Kidney (tissue), 22 donors: ENCODE measurements at places on chromosomes 4 and X. TPM values are rescaled to one million over a fixed set of nuclear protein-coding genes. Genes with fewer than 3 reads are reported as not detected.

- H3K27ac ChIP-seq, result no peak overlapping the region
- no peaks in the 10 kb centered on the region for H3K27me3 ChIP-seq
- H3K4me3 ChIP-seq, result no peak overlapping the region
- H3K4me1 ChIP-seq, result peaks cover 7% of the 10 kb centered on the region
Measured at GRCh38 chr4:119284876-119285780, 36.8 kb downstream of the FABP2 start.

DNA sequence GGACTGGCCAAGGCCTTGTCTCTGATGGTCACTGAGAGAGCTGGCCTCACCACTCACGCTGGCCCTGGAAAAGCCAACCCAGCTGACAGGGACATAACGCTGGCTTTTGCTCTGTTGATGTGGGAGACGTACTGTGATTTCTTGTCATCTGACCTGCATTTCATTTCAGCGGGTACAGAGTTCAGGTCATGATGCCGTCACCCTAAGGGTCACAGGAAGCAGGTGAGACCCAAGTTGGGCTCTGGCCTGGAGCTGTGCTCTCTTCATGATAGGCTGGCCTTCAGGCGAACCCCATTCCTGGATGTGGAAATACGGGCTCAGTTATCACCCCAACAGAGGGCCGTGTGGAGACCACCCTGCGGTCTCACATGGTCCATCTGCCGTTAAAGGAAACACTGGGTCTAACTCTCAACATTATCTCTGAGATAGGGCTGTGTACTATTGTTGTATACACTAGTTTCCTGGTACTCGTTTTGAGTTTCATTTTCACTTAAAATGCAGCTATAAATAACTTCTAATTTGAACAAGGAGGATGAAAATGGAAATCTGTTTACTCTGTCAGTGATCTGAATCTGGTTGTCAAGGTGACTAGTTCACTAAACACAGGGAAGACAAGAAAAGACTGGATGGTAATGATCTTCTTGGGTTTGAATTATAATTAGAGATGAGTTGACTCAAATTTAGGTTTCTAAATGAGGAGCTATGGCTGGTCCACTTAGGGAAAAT, 89.1 kb downstream of the TBC1D9 start:
- H3K4me3 ChIP-seq, result no peak overlapping the region
- peaks cover 3% of the 10 kb centered on the region for H3K36me3 ChIP-seq
- no peaks in the 10 kb centered on the region for H3K27me3 ChIP-seq
- no peak for DNase-seq
- no peaks in the 10 kb centered on the region for H3K4me1 ChIP-seq

DNA sequence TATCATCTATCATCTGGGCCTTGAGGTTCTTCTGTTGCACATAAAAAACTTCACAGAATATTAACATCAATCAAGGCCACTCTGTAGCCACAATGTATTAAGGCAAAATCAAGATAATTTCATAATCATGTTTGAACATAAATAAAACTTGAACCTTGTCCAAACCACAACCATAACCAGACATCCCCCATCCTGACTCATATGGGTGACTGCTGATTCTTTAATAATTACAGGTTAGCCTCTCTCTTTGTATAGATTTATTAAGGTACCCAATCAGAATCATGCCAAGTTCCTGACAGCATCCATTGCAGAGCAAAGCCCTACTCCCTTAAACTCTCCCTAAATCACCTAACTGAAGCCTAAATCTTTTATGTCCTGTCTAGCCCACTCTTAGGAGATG, 16.7 kb upstream of the AREG start:
- H3K4me1 ChIP-seq, result no peaks in the 10 kb centered on the region
- no peaks in the 10 kb centered on the region for H3K36me3 ChIP-seq
- no peaks in the 10 kb centered on the region for H3K27me3 ChIP-seq
- H3K27ac ChIP-seq, result no peak overlapping the region
- no peak for DNase-seq

DNA sequence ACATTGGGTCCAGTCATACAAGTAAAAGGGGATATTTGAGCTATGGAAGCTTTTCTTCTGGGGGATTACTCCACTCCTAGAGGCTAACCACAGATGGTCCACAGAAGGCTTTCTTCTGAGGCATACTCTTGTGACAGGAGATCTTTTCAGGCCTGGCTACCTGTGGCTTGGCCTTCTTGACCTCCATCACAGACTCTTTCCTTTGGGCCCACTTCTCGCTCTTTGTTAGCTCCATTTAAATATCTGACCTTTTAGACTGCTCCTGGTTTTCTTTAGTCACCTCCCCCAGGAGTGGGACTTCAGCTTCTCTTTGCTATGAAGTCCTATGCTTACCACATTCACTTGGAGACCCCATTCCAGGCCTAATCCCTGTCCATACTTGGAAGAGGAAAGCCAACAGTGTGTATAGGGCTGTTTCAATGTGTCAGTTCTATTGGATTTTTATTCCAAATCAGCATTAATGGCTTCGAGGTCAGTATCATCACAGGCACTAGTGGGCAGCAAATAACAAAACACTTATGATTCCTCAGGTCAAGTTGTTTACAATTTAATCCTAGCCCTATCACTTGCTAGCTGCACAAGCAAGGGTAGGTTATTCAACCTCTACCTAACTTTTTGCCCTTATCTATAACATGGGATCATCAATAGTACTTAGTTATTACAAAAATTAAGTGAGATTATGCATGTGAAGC, 26.3 kb downstream of the GPC3 start:
- DNase-seq, result no peak
- no peaks in the 10 kb centered on the region for H3K36me3 ChIP-seq
- no peaks in the 10 kb centered on the region for H3K4me1 ChIP-seq
- no peak overlapping the region for H3K27ac ChIP-seq

GRCh38 chrX:103688946-103689345, 2.4 kb upstream of the MORF4L2 start:
- peak; percentile 65 for DNase-seq
- no peak overlapping the region for H3K27ac ChIP-seq
- no peak overlapping the region for H3K4me3 ChIP-seq
- H3K4me1 ChIP-seq, result no peaks in the 10 kb centered on the region

DNA sequence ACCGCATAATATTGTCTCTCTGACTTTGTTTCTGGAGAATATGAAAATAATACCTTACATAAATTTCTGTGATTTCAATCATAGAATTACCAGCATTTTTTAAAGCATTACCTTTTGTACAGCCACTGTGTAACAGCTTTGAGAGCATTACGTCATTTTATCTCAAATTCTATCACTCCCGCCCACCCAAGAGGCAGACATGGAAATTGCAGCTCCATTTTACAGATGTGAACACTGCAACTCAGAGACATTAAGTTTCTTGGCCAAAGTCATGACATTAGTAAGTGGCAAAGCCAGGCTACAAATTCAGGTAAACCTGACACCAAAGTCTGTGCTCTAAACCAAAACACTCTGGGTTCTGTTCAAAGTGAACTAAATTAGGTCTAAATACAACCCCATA, 33.6 kb upstream of the KDR start:
- no peak overlapping the region for H3K4me3 ChIP-seq
- H3K4me1 ChIP-seq, result no peaks in the 10 kb centered on the region
- H3K27ac ChIP-seq, result no peak overlapping the region
- H3K27me3 ChIP-seq, result no peaks in the 10 kb centered on the region
- DNase-seq, result no peak

GRCh38 chr4:25002681-25003080, 28.1 kb downstream of the LGI2 start:
- H3K27ac ChIP-seq, result no peak overlapping the region
- no peaks in the 10 kb centered on the region for H3K36me3 ChIP-seq
- no peaks in the 10 kb centered on the region for H3K27me3 ChIP-seq

DNA sequence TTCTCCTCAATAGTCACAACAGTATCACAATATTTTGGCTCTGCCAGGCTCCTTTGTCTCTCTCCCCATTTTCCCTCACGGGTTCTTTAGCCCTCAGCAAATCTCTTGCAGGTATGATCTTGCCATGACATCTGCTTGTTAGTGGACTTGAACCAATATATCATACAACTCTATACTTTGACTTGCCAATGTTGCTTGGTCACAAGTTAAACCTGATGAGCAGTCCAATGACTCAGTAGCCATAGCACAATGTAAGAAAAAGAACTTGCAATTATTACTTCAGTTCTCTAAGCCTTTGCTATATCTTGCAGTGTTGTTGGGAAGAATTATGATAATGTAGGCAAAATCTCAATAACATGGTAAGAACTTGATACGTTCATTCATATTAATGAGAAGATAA, 174.6 kb upstream of the NRK start:
- no peak for DNase-seq
- no peaks in the 10 kb centered on the region for H3K27me3 ChIP-seq
- H3K4me3 ChIP-seq, result no peak overlapping the region
- no peaks in the 10 kb centered on the region for H3K4me1 ChIP-seq
- no peaks in the 10 kb centered on the region for H3K36me3 ChIP-seq

GRCh38 chr4:185011408-185011807, 6.9 kb upstream of the HELT start:
- peaks cover 23% of the 10 kb centered on the region for H3K27me3 ChIP-seq
- no peak overlapping the region for H3K27ac ChIP-seq
- DNase-seq, result peak; percentile 58
- H3K4me1 ChIP-seq, result no peaks in the 10 kb centered on the region
- H3K4me3 ChIP-seq, result no peak overlapping the region

- H3K4me3 ChIP-seq, result no peak overlapping the region
- no peak for DNase-seq
- no peaks in the 10 kb centered on the region for H3K27me3 ChIP-seq
- H3K36me3 ChIP-seq, result no peaks in the 10 kb centered on the region
Measured at GRCh38 chr4:153333874-153334273, 10.6 kb upstream of the MND1 start.

DNA sequence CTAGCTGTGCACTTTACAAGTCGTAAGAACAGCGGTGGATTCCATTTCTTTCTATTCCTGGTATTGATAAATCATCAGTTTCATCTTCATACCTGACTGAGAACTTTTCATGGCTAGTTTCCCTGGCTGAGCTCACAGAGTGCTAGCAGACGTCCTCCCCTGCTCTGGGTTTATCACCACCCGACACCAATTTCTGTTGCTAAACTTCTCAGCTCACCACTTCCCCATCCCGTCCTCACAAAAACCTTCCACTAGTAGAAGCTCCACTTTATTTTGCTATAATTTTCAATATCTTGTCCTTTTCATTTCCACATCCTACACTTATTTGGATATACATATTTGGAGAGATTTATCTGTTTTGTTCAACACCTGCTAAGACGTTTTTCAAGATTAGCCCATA, 869.4 kb upstream of the FRG1 start:
- H3K4me1 ChIP-seq, result no peaks in the 10 kb centered on the region
- H3K27ac ChIP-seq, result no peak overlapping the region
- H3K36me3 ChIP-seq, result no peaks in the 10 kb centered on the region

- H3K36me3 ChIP-seq, result no peaks in the 10 kb centered on the region
- no peak for DNase-seq
- no peak overlapping the region for H3K27ac ChIP-seq
- no peaks in the 10 kb centered on the region for H3K27me3 ChIP-seq
- H3K4me3 ChIP-seq, result no peak overlapping the region
Measured at GRCh38 chr4:115501656-115502055, 388.2 kb upstream of the NDST4 start.

GRCh38 chr4:147790412-147790811, 58.5 kb downstream of the ARHGAP10 start:
- no peaks in the 10 kb centered on the region for H3K36me3 ChIP-seq
- H3K4me3 ChIP-seq, result no peak overlapping the region
- DNase-seq, result no peak
- H3K27ac ChIP-seq, result no peak overlapping the region

- H3K4me3 ChIP-seq, result no peak overlapping the region
- no peak overlapping the region for H3K27ac ChIP-seq
- no peaks in the 10 kb centered on the region for H3K4me1 ChIP-seq
- no peaks in the 10 kb centered on the region for H3K36me3 ChIP-seq
- DNase-seq, result no peak
- H3K27me3 ChIP-seq, result no peaks in the 10 kb centered on the region
Measured at GRCh38 chrX:111645607-111646006, 35.4 kb upstream of the ALG13 start.

- no peaks in the 10 kb centered on the region for H3K27me3 ChIP-seq
- DNase-seq, result no peak
- peaks cover 11% of the 10 kb centered on the region for H3K36me3 ChIP-seq
- no peak overlapping the region for H3K4me3 ChIP-seq
Measured at GRCh38 chr4:183447646-183448045, 3.2 kb downstream of the CDKN2AIP start.

- no peak for DNase-seq
- no peaks in the 10 kb centered on the region for H3K27me3 ChIP-seq
- no peak overlapping the region for H3K27ac ChIP-seq
Measured at GRCh38 chrX:103839404-103839803, 7.3 kb upstream of the RAB9B start.

- H3K27me3 ChIP-seq, result no peaks in the 10 kb centered on the region
- H3K4me1 ChIP-seq, result no peaks in the 10 kb centered on the region
- DNase-seq, result no peak
- H3K27ac ChIP-seq, result no peak overlapping the region
- H3K4me3 ChIP-seq, result no peak overlapping the region
- no peaks in the 10 kb centered on the region for H3K36me3 ChIP-seq
Measured at GRCh38 chr4:5435201-5435600, 273.2 kb downstream of the EVC2 start.

GRCh38 chr4:164765096-164765495, 11.2 kb downstream of the SMIM31 start:
- H3K4me3 ChIP-seq, result no peak overlapping the region
- H3K4me1 ChIP-seq, result no peaks in the 10 kb centered on the region
- H3K27me3 ChIP-seq, result no peaks in the 10 kb centered on the region
- H3K36me3 ChIP-seq, result no peaks in the 10 kb centered on the region
- DNase-seq, result no peak

DNA sequence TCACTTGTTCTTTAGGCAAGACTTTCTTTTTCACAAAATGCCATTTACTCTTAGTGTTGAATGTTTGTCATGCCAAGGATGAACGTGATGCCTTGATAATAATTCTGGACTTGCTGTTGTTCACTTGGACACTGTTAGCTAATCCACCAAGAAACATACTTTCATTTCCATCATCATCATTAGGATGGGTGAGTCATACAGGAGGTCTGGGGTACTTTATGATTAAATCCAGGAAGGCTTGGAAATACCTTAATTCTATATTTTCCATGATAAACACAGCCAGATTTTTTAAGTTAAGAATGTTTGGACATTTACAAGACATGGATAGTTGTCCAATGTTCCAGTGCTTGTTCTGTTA, 260.7 kb upstream of the GIMD1 start:
- no peak overlapping the region for H3K27ac ChIP-seq
- H3K27me3 ChIP-seq, result no peaks in the 10 kb centered on the region

GRCh38 chrX:2263203-2263602, 237.6 kb downstream of the DHRSX start:
- no peak overlapping the region for H3K27ac ChIP-seq
- peaks cover 10% of the 10 kb centered on the region for H3K36me3 ChIP-seq
- no peak for DNase-seq
- no peak overlapping the region for H3K4me3 ChIP-seq
- no peaks in the 10 kb centered on the region for H3K4me1 ChIP-seq

DNA sequence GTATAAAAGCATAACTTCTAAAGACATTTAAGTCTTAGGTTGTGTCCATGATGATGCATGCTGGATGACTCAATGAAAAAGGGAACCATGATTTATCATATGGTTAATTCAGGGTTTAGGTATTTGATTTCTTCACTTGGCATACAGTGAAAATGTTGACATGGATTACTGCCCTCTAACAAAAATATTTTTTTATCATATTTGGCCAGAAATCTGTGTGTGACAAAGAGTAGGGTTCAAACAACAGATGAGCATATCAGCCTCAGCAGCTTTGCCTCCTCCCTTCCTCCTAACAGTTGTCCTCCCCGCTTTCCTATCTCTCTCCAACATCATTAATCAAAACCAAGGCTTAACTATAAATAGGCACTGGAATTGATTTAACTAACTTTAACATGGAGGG, 46.3 kb downstream of the ARHGAP6 start:
- no peaks in the 10 kb centered on the region for H3K4me1 ChIP-seq
- no peak overlapping the region for H3K4me3 ChIP-seq
- no peak overlapping the region for H3K27ac ChIP-seq
- no peaks in the 10 kb centered on the region for H3K27me3 ChIP-seq

Gene ATP1B4
- not detected for total RNA-seq

Gene SULT1B1
- total RNA-seq, result 4.7 TPM

Gene CPE
- total RNA-seq, result 87.7 TPM

Gene CAPN6
- 25.0 TPM for total RNA-seq

Gene GAGE1
- total RNA-seq, result not detected

Gene NUDT10
- 5.2 TPM for total RNA-seq
